Cortex of kidney (tissue), 1 donor: ENCODE measurements at places on chromosomes 1 and 21.

GRCh38 chr1:67429528-67430357, 459 bp downstream of the SERBP1 start:
- no peak for DNase-seq

- DNase-seq: no peak
These were observed 28.6 kb downstream of the AGPAT3 start for GRCh38 chr21:43893536-43894205.

GRCh38 chr1:89660224-89661061, 27.5 kb downstream of the LRRC8C start:
- DNase-seq: no peak

DNA sequence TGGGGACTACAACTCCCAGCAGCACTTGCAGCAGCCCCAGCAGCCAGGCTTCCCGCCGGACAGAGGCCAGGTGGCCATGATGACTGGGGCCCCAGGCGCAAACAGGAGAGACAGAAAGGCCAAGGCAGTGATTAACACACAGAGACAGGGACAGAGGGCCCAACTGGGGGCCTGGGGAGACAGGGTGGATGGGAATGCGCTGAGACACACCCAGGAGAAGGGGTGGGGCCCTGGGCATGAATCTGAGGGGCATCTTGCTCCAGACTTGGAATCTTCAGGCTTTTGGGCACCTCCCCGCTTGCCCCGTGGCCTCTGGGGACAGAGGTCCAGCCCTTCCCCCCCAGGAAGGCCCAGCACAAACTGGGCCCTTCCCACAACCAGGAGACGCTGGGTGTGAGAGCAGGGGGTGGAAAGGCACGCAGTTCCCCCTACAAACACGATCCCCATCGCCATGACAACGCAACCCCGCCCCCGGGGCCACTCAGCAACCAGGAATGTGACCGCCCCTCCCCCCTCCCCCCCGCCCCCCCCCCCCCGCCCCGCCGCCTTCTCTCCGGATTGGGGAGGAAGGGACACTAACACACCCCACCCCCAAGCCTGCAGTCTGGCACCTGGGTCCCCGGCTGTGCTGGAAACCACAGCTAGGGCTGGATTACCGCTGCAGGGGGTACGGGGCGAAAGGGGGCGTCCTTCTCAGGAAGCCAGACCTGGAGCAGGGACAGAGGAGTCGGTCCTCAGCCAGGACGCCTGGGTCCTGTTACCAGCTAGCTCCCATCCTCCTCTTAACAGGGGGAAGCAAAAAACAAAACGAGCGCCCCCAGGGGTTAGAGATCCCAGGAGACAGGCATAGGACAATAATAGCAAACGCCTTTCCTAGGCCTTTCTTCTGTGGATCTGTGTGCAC, 4.5 kb downstream of the HDGF start:
- no peak for DNase-seq

DNA sequence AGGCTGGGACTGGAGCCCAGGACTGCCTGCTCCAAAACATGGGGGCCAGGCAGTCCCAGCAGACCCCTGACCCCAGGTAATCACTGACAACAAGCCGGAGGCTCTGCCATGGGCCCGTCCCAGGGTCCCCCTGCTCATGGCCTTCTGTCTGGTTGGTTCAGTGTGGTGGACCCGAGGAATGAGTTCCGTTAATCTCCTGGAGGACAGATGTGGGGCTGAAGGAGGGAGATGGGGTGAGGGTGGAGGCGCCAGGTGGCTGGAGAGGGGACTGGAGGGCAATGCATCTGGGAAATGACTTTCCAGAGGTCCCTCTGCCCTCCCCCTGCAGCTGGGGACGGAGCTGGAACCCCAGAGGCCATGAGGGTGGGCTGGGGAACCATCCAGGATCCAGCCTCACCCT, 103.2 kb downstream of the EBNA1BP2 start:
- DNase-seq: no peak

DNA sequence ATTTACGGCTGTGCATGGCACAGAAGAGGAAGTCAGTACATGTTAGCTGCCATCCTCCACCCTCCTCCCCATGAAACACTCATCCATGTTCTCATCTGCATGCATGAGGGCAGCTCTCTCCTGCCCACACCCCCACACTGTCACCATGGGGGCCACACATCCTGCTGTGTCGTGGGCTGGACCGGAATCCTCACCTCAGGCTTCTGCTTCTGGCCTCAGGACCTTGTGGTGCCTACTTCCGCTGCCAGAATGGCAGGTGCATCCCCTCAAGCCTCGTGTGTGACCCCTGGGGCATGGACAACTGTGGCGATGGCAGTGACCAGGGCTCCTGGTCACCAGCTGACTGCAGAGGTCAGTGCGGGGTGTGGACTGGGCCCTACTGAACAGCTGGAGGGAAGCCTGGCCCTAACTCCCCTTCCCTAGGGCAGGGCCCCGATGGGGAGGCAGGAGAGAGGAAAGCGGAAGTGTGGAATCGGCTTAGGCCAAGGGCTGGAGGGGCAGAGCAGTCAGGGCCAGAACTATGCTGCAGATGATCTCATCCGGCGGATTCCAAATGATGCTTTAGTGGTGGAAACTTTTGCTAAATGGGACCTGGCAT, 3.8 kb downstream of the LDLRAD2 start:
- no peak for DNase-seq

DNA sequence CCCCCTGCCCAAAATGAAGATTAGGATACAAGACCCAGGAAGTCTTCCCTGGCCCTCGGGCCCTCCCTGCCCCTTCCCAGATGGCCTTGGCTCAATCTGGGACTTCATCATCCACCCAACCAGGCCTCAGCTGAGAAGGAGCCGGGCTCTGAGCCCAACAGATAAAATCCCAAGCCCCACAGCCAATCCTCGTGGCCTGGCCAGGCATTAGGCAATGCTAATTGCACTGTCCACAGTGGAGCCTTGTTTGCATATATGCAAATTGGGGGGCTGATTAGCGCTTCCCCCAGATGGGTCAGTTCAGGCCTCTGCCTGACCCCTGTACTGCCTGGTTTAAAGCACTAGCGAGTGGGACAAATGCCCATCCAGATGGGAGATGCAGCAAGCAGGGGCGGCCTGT, 34.9 kb downstream of the IGSF21 start:
- DNase-seq: no peak

DNA sequence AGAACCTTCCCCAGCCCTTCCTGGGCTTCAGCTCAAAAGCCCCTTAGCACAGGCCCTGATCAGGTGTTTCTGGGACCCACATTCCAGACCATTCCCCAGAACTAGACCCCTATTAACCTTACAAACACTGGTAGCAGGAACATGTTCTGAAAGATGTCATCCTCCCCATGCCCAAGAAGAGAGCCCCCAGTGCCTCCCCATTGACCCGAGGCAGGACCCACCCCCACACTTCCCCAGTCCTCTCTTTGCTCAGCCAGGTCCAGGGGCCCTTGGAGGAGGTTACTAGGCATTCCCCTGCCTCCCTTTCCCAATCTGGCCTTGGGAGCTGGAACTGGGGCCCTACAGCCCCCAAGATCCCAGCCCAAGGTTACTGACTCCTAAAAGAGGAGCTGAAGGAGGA, 38.9 kb upstream of the HMGB4 start:
- no peak for DNase-seq
